NCI-H1417 treated with DMSO at 0.1 percent for 48 hours (cell line): ENCODE measurements at places on chromosomes 1 and 21.

DNA sequence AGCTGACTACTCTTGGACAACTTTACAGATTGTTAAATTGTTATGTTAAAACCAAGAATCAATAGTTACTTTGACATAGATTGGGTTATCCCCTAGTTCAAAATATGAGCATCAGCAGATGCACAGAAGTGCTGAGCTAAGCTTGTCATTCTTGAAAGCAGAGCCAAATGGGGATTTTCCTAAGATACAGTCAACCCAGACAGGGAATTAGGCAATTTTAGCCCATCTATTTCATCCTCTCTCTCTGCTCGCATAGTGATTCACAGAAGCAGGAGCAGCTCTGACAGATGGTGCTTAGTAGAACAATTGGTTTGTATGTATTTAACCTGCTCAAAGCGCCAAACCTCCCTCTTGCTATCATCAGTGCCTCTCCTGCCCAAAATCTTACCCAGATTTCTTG is 27.9 kb upstream of the PRRC2C start:
- DNase-seq = no peak

GRCh38 chr1:100037927-100038659 is 68.3 kb downstream of the SLC35A3 start:
- peak; percentile 57 for DNase-seq

GRCh38 chr1:25051504-25051903 is 121.4 kb upstream of the RUNX3 start:
- DNase-seq = no peak

DNA sequence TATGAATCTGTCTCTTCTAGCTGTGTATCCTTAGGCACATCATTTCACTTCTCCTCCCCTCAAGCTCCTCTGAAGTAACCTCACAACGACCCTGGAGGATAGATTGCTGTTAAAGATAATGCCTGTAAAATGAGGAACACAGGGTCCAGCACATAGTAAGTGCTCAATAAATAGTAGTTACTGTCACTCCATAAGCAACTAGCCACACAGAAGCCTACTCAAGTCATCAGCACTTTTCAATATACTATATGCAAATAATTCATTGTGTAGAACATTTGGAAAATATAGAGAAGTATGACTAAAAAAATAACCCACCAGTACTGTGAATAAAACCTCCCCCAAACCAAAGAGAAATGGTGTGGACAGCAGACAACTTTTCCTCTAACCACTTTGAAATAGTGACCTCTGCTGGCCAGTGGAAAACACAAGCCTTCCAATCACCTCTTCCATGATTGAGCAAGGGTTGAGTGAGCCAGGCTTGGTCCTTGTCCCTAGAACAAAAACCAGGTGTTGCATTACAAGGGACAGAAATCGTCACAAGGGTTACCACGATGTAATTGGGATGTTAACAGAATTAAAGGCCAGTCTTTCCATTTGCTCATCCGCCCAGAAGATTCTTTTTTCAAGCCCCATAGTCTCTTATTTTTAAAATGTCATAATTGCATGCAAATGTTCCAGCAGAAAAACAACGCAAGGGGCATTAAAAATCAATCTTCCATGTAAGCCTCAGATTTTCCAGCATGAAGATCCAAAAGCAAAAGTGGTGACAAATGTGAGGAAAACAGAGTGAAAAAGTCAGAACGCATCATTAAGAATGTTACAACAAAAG is 15.7 kb upstream of the GLIS1 start:
- DNase-seq = no peak

DNA sequence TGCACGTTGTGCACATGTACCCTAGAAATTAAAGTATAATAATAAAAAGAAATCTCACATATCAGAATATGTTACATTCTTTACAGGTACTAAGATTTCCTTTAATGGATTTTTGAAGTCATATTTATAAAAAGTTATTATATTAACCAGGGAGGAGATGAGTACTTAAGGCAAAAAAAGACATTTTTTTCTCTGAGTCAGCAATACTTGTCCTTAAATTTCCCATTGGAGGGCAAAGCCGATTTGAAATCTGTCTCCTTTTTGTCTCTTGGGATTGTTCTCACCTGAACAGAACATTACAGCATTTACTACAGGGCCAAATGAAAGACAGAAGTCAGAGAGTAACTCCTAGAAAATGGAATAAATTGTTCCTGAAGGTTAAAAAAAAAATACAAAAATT is 26.3 kb upstream of the SLC16A1 start:
- DNase-seq = no peak

- DNase-seq = no peak
Measured at GRCh38 chr21:15809818-15810217, 80.0 kb downstream of the USP25 start.

- no peak for DNase-seq
Measured at GRCh38 chr1:161172349-161172748, 5.0 kb downstream of the B4GALT3 start.

DNA sequence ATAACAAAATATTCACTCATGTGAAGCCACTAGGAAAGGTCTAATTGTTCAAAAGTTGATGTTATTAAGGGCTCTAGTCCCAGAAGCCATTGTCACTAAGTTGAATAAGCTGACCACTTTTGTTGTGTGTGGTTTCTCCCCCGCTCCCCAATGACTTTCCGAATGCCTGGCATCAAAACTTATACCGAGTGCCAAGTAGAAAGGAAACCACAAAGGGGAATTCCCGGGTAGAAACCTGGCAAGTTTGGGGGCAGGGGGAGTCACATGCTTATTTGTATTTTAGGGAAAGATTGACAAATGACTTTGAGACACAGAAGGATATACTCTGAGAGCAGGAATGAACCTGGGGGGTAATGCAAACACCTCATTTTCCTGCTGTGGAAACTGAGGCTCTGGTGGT is 154.1 kb downstream of the TGFBR3 start:
- DNase-seq = no peak

DNA sequence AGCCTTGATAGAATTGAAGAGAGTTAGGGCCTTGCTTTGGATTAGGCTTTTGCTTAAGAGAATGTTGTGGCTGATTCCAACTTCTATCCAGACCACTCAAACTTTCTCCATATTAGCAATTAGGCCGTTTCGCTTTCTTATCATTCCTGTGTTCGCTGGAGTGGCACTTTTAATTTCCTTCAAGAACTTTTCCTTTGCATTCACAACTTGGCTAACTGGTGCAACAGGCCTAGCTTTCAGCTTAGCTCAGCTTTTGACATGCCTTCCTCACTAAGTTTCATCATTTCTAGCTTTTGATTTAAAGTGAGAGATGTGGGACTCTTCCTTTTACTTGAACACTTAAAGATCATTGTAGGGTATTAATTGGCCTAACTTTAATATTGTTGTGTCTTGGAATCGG is 183.6 kb upstream of the L1TD1 start:
- DNase-seq = no peak

DNA sequence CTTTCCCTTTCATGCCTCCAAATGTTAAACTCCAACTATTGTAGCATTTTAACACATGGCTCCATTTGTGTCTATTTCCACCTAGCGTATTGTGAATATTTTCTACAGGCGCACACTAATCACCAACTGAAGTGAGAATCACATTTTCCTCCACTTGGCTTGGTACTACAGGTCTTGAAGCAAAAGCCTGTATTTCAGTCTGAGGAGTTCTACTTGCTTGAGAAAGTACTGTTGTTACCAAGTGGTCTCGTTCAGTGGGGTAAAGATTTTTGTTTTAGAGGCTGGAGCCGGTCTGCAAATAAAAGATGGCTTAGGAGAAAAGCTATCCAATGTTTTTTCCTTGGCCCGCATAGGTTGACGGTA is 550 bp upstream of the PTBP2 start:
- no peak for DNase-seq

DNA sequence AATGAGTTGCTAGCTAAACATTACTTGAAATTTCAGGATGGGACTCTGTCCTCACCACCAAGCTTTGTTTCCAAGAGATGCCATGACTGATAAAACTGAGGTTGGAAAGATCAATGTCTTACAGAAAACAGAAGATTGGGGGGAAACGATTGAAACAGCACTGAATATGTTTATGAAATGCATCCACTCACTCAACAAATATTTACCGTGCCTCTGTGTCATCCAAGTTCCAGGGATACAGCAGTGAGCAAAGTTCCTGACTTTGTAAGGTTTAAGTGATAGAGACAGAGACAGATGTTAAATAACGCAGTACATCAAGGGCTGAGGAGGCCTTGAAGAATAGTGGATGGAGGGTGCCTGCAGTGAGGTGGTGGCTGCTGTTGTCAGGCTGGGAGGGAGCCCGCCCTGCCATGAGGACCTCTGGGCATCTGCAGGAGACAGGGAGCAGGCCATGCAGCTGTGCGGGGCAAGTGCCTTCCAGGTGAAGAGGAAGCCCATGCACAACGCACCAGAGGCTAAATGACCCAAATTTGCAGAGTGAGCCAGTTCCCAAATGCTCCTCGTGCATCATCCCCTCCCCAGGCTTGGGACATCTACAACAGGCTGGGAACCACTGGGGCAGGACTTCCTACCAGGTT is 108.0 kb downstream of the HLCS start:
- DNase-seq = no peak

DNA sequence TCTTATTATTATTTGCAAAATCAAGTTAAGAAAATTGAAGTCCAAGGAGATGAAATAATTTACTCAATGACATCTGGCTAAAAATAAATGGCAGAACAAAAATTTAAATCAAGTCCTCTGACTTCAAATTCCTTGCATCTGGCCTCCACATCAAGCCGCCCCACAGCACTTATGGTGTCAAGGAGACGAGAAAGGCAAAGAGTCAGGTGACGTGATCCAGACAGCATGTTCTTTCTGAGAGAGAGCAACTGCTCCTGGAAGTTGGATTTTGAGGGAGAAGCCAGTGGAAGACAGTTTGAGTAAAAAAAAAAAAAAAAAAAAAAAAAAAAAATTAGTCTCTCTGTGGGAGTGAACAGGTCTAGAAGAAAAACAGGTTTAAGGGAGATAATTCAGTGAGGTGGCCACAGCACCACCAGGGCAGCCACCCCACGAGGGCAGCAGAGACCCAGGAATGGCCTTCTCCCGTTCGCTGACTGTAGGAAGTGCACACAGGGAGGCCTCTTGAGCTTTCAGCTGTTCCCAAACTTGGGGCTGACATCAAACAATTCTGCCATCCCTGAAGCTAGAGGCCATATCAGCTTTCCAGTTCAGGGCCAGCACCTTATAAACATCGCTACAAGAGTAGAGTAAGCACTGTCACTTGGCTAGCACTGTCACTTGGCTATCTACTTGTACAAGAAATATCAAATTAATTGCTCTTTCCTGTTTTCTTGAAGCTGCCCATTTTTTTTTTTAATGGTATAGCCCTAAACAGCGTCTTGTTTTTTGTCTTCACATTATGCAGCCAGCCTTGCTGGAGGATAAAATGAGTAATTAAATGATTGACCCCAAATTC is 7.8 kb downstream of the C1orf162 start:
- no peak for DNase-seq

DNA sequence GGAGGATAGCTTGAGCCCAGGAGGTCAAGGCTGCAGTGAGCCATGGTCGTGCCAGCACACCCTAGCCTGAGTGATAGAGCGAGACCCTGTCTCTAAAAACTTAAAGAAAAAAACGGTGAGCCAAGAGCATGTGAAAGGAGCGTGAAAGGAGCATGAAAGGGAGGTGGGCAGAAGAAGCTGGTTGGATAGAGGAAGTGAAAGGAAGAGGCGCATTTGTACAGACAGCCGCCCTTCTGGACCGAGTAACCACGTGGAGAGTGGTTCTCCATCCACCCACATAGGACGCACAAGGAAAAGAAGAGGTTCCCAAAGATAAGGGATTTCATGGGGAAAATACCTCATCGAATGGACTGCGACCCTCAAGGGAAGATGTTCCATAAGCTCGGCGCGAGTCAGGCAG is 60.4 kb upstream of the IFNAR2 start:
- no peak for DNase-seq

- DNase-seq = no peak
Measured at GRCh38 chr1:86650065-86650464, 54.3 kb upstream of the SH3GLB1 start.

DNA sequence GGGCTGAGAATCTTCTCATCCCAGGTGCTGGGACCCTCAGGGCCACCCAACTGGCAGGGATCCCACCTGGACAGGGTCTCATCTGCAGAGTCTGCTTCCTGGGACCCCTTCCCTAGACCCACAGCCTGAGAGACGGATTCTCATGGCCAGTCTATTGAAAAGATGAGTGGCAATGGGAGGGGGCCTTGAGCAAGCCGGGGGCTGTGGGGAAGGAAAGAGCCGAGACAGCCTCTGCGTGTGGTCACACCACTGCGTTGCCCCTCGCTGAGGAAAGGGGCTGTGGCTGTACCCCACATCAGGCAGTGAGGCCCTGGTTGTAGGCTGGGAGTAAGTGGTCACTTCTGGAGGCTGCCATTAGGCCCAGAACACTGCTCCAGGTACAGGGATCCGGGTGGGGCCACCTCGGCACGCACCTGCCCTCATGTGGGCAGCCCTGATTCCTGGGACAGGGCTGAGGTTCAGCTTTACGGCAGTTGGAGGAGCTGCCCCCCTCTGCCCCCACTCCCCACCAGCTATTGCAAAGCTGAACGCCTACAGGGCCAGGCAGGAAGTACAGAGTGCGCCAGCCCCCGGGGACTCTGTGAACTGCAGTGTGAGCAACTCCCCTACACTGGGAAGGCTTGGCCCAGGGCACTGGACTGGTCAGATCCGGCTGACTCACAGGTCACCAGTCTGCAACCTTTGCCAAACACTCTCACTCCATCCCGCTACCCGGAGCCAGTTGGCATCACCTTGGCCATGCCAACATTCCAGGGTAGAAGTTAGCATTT is 106.9 kb downstream of the RIPK4 start:
- no peak for DNase-seq

GRCh38 chr1:28845786-28846543 is 34.0 kb downstream of the OPRD1 start:
- no peak for DNase-seq
